ENCODE measurements at places on chromosomes 16 and 17.
A peak's percentile ranks its signal among the peaks of the same experiment; 100 is the strongest.

GRCh38 chr17:60792250-60792898, 114.7 kb downstream of the BCAS3 start:
- DNase-seq = no peak
- no peak overlapping the region for H3K4me3 ChIP-seq
- no peaks in the 10 kb centered on the region for H3K36me3 ChIP-seq
- no peaks in the 10 kb centered on the region for H3K4me1 ChIP-seq

- no peak overlapping the region for H3K4me3 ChIP-seq
- no peak for DNase-seq
- peaks cover 9% of the 10 kb centered on the region for H3K27me3 ChIP-seq
- no peaks in the 10 kb centered on the region for H3K36me3 ChIP-seq
- H3K27ac ChIP-seq = no peak overlapping the region
- H3K4me1 ChIP-seq = no peaks in the 10 kb centered on the region
Measured at GRCh38 chr17:74336307-74336706, 10.3 kb downstream of the KIF19 start.

GRCh38 chr16:51458356-51459140, 307.5 kb upstream of the SALL1 start:
- no peak for DNase-seq
- no peak overlapping the region for H3K4me3 ChIP-seq
- no peak overlapping the region for H3K27ac ChIP-seq
- H3K36me3 ChIP-seq = no peaks in the 10 kb centered on the region
- H3K27me3 ChIP-seq = no peaks in the 10 kb centered on the region
- H3K4me1 ChIP-seq = no peaks in the 10 kb centered on the region

GRCh38 chr16:57652695-57653471, 15.2 kb upstream of the ADGRG3 start:
- H3K27ac ChIP-seq = no peak overlapping the region
- no peaks in the 10 kb centered on the region for H3K36me3 ChIP-seq
- H3K4me3 ChIP-seq = no peak overlapping the region

DNA sequence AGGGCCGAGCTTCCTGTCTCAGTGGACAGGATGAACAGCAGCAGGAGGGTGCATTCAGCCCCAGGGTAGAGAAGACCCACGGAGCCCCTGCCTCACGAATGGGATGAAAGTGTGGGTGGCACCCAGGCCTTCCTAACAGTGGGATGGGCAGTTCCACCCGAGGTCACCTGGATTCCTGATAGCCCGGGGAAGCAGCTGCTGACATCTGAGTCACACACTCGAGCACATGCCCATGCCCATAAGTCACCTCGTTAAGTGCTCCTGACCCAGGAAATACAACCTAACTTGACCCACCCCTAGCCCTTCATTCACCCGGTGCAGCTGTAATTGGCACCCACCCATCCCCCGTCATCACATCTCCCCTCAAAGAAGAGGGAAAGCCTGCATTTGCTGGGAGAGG, 85.3 kb upstream of the FOXF1 start:
- H3K27ac ChIP-seq = no peak overlapping the region
- no peaks in the 10 kb centered on the region for H3K36me3 ChIP-seq
- H3K4me1 ChIP-seq = no peaks in the 10 kb centered on the region
- H3K27me3 ChIP-seq = peaks cover 32% of the 10 kb centered on the region
- DNase-seq = no peak

DNA sequence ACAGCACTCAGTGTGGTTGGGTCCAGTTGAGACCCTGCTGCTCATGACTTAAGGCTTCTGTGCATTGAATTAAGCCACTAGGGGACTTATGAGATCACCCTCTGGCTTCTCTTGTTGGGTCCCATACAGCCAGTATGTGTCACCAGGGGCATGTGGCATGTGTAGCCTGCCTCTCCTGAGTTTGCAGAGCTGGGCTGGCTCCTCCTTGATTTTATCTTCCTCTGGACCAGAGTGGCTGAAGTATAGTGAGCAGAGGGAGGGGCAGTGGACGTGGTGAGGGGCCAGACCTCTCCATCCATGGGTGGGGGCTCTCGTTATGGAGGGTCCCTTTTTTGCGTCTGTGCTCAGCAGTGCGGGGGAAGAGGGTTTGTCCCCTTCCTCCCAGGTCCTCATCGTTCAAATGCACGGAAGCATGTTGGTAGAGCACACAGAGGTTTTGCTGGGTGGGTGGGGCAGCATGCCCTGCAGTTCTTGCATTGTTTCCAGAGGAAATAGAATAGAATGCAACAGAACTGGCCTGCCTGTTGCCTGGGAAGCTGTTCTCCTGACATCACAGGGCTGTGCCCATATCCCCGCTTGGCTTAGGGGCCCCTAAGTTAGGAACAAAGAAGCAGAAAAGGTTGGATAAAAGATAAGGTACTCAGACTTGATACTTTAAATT, 77.4 kb downstream of the SPECC1 start:
- no peak overlapping the region for H3K4me3 ChIP-seq
- peaks cover 18% of the 10 kb centered on the region for H3K4me1 ChIP-seq
- no peak overlapping the region for H3K27ac ChIP-seq

GRCh38 chr17:16477255-16477654, 14.7 kb downstream of the LRRC75A start:
- H3K4me1 ChIP-seq = peaks cover 10% of the 10 kb centered on the region
- peak overlapping the region; percentile 59 for H3K27ac ChIP-seq
- no peaks in the 10 kb centered on the region for H3K36me3 ChIP-seq
- H3K27me3 ChIP-seq = no peaks in the 10 kb centered on the region
- H3K4me3 ChIP-seq = no peak overlapping the region
- peak; percentile 99 for DNase-seq

DNA sequence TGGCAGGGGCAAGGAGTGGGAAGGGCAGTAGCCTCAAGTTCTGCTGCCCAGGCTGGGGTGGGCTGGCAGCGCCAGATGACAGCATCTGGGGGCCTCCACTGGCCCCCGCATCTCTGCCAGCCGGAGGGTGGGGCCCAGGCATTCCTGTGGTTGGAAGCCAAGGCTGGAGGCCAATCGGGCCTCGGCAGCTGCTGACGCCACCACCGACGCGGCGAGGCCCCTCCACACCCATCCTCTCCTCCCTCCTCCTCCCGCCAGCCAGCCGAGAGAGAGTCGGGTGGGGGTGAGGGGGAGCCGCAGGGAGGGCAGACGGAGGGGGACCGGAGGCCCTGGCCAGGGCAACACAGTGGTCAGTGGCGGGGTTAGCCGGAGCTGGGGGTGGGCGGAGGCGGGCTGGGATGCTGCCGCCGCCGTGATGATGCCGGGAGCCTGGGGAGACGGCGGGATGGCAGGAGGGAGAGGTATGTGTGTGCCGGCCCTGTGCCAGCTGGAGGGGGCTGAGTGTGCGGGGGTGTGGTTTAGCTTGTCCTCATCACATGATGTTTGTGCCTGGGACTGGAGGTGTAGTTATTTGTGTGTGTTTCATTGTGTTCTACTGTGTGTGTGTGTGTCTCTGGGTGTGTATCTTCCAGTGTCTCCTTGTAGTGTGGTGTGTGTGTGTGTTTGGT, 36.6 kb downstream of the ARHGAP23 start:
- H3K4me1 ChIP-seq = peaks cover 30% of the 10 kb centered on the region
- peaks cover 59% of the 10 kb centered on the region for H3K36me3 ChIP-seq
- DNase-seq = peak; percentile 100
- H3K27me3 ChIP-seq = no peaks in the 10 kb centered on the region
- peak overlapping the region; percentile 100 for H3K27ac ChIP-seq

DNA sequence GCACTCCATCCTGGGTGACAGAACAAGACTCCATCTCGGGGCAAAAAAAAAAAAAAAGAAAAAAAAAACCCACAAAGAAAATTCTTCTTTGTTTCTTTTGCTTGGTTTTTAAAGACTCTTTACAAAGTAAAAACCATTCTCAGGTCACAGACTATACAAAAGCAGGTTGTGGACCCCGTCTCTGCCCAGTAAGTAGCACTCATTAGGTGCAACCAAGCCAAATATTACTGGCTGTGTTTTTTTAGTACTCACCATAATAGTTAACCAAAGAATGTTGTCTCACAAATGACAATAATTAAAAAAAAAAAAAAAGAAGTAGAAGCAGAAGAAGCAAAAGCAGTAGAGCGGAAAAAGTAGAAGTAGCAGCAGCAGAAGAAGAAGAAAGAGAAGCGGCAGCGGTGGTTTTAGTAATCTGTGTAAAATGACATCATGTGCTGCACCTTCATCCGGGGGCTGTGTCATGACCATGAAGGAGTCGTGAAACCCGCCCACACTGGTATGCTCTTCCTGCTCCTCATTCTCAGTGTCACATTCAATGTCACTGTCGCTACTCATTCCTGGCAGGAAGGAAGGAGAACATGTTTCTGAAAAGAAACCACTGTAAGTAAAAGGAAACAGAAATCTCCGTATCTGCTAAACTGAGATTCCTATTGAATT, 105.4 kb downstream of the TRIM37 start:
- peaks cover 12% of the 10 kb centered on the region for H3K36me3 ChIP-seq
- H3K4me1 ChIP-seq = peaks cover 20% of the 10 kb centered on the region
- peak overlapping the region; percentile 70 for H3K4me3 ChIP-seq
- no peaks in the 10 kb centered on the region for H3K27me3 ChIP-seq
- H3K27ac ChIP-seq = peak overlapping the region; percentile 81

GRCh38 chr17:65259696-65260485, 122.7 kb downstream of the RGS9 start:
- H3K4me3 ChIP-seq = no peak overlapping the region
- no peak overlapping the region for H3K27ac ChIP-seq
- H3K27me3 ChIP-seq = no peaks in the 10 kb centered on the region
- no peak for DNase-seq
- peaks cover 4% of the 10 kb centered on the region for H3K4me1 ChIP-seq
- no peaks in the 10 kb centered on the region for H3K36me3 ChIP-seq

DNA sequence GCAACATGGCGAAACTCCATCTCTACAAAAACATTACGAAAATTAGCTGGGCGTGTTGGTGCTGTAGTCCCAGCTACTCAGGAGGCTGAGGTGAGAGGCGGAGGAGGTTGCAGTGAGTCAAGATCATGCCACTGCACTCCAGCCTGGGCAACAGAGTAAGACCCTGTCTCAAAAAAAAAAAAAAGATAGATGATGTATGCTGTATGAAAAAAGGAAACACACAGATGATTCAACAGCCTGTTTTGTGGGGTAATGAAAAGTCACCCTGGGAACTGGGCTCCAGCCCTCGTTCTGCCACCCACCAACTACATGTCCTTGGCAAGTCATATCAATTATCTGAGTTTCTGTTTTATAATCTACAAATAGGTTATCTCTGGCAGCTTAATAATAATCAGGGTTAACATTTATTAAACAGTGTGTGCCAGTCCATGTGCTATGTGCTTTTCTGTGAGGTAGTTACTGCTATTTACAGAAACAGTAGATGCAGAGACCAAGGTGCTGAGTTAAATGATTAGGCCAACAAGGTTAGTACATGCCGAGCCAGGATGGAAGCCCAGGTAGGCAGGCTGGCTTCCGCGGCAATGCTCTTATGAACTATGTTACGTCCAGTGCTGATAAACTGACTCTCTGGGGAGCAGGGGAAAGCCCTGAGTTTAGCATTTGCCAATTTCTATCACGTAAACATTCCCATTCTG, 1.1 kb downstream of the G6PC1 start:
- no peaks in the 10 kb centered on the region for H3K4me1 ChIP-seq
- H3K27ac ChIP-seq = no peak overlapping the region
- DNase-seq = no peak
- H3K36me3 ChIP-seq = no peaks in the 10 kb centered on the region
- no peak overlapping the region for H3K4me3 ChIP-seq

- H3K27me3 ChIP-seq = no peaks in the 10 kb centered on the region
- no peak overlapping the region for H3K4me3 ChIP-seq
- no peaks in the 10 kb centered on the region for H3K4me1 ChIP-seq
Measured at GRCh38 chr16:51544851-51545467, 393.9 kb upstream of the SALL1 start.

DNA sequence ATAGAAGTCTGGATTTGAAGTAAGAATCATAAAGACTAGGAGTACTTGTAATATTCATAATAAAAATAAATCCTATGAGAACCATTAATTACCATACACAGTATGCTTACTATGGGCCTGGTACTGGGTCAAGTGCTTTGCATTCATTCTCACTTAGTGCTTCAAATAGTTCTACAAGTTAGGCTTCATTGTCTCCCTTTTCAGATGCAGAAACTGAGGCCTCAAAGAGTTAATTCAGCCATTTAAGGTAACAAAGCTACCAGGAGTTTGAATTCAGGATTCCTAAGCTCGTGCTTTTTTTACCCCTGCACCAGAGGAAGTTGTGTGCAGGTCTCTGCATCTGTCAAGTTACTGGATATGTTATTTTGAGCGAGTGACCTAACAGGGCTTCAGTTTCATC, 1098.4 kb upstream of the EEF2KMT start:
- no peak overlapping the region for H3K27ac ChIP-seq
- H3K27me3 ChIP-seq = no peaks in the 10 kb centered on the region
- H3K4me1 ChIP-seq = no peaks in the 10 kb centered on the region
- no peaks in the 10 kb centered on the region for H3K36me3 ChIP-seq

DNA sequence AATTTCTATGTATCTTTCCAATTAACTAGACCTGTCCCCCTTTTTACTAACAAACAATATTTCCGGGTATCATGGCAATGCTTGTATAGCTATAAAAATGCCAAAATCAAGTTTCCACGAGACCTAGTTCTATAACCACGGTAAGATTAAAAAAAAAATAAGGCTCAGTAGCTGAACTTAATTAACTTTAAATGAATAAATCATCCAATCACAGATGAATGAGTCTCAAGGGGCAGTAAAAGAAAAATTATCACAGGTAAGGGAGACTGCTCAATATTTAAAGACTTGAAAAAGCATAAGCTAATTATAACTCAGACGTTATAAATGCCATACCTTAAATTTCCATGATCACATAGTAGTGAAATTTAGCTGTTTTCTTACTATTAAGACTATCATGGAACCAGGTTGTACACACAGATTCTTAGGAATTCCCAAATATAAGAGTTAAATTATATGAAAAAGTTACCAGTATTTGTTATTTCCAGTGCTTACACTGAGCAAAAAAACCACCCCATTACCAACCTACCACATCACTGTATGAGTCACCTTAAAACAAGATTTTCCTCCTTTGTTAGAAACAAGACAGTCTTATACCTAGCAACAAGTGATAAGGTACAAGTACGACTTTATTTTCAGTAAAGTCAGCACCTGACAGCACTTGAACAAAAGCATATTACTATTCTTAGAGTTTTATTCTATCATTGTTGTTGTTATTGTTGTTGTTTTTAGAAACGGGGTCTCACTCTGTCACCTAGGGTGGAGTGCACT, 20.6 kb downstream of the SSH2 start:
- no peak overlapping the region for H3K27ac ChIP-seq
- no peaks in the 10 kb centered on the region for H3K27me3 ChIP-seq
- DNase-seq = no peak
- no peak overlapping the region for H3K4me3 ChIP-seq
- H3K36me3 ChIP-seq = no peaks in the 10 kb centered on the region
- no peaks in the 10 kb centered on the region for H3K4me1 ChIP-seq

DNA sequence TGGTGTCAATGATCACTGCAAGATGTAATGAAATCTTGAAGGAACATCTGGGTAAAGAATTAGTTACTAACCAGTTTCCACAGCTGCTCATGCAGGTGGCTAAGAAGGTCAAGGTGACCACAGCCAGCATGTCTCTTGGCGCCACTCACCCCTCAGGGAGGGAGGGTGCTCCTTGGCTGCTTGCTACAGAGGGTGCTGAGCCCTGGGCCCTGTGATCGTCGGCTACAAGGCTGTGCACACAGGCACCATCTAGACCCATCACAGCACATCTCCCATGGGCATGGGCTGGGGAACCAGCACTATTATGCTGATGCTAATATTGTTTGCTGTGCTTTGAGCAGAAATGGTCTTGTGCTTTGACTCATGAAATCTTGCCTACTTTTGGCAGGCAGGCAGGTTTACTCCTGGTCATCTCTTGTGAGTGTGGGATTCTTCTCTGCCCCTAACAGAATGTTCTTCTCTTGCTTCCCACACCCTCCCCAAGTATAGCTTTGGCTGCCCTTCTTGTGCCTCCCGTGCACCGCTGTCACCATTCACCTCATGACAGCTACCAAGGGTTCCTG, 36.4 kb downstream of the TXNDC11 start:
- peaks cover 9% of the 10 kb centered on the region for H3K4me1 ChIP-seq
- no peak overlapping the region for H3K27ac ChIP-seq
- no peak overlapping the region for H3K4me3 ChIP-seq
- H3K36me3 ChIP-seq = peaks cover 7% of the 10 kb centered on the region
- H3K27me3 ChIP-seq = no peaks in the 10 kb centered on the region

All from osteoblast (primary cell).